RKO (cell line): ENCODE measurements at places on chromosomes 11 and 22.
A peak's percentile ranks its signal among the peaks of the same experiment; 100 is the strongest.

- DNase-seq, result no peak
These were observed 419.4 kb downstream of the MN1 start for GRCh38 chr22:27381960-27382742.

- DNase-seq, result no peak
These were observed 133.2 kb upstream of the TEAD1 start for GRCh38 chr11:12540913-12541582.

- no peak for DNase-seq
These were observed 30.1 kb upstream of the CD82 start for GRCh38 chr11:44535191-44535980.

GRCh38 chr11:78478536-78478935 is 60.9 kb upstream of the GAB2 start:
- DNase-seq, result no peak

GRCh38 chr11:47487421-47487820 is 38.5 kb upstream of the RAPSN start:
- DNase-seq, result no peak

DNA sequence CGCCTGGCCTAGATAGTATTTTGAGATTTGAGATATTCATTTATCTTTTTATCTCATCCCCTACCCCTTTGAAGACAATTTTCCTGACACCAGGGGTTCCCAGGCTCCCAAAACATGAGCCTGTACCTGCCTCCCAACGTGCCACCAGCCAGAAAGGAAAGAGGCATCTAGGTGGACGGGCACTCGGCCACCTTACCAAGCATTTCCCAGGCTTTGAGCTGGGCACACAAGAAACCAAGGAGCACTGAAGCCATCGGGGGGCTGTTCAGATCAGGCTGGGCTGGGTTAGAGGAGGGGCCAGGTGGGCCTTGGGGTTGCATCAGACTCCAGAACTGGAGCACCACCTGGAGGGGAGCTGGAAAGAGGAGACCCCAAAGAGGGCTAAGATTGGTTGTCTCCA is 28.5 kb upstream of the BAIAP2L2 start:
- DNase-seq, result no peak

GRCh38 chr11:126152152-126152551 is 59.3 kb downstream of the RPUSD4 start:
- no peak for DNase-seq

- DNase-seq, result peak; percentile 54
These were observed 22.3 kb downstream of the HPS4 start for GRCh38 chr22:26461188-26461810.

DNA sequence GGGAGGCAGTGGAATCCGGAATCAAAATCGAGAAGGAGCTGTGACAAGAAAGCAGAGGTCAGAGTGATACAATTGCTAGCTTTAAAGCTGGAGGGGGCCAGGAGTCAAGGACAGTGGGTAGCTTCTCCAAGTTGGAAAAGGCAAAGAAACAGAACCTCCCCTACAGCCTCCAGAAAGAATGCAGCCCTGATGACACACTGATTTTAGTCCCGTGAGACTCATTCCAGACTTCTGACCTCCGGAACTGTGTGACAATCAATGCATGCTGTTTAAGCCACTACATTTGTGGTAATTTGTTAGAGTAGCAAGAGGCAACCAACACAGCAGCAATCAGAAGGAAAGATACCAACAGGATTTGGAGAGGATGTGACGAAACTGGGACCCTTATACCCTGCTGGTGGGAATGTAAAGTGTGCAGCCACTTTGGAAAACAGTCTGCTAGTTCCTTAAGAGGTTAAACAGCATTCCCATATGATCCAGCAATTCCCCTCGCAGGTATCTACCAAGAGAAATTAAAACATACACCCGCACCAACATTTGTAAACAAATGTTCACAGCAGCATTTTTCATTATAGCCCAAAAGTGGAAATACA is 66.7 kb downstream of the DSCAML1 start:
- DNase-seq, result peak; percentile 21

DNA sequence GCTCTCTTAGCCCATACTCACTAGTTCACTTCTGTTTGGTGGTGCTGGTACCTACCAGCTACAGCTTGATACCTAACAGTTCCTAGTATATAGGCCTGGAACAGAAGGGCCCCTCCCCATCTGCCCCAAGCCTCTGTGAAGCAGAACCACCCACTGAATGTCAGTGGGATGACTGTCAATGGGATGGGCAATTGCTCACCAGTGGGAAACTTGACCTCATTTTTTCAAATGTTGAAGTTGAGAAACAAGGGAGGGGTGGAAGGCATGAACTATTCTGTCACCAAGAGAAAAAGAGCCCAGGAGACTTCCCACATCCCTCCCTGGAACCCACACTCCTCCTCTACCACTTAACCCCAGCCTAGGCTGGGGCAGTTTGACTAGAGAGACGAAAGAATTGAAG is at the start of gene NLRP10:
Gene NLRP10 (minus strand): TSS at position 62 of the 400 bp plus-strand sequence. CDS start 1,952 bp downstream, outside the sequence.
- no peak for DNase-seq

DNA sequence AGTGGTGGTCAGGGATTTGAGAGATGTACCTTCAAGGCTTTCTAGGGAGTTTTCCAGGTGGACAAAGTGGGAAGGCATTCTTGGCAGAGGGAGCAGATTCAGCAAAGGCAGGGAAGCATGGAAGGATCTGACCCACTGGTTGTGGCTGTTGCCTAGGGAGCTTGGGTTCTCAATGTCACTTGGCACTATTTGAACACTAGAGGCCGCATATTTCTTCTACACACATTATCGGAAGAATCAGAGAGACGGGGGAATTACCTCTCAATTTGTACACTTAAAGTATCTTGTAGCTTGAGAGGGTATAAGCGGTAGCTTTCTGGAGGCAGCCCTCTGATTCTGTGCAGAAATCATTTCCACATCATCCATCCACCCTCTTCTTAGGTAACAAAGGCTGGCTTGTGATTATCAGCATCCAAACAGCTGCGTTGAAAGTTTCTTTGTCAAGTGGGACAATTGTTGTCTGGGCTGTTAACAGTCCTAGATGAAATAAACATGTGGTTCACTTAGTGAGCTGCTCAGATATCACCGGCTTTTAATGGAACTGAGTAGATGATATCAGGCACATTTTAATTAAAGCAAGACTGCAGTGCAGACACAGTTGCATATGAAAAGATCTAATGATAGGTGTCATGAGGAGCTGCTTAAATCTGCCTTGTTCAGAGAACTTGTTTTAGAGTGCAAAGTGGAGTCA is 2.6 kb downstream of the NELL1 start:
- peak; percentile 43 for DNase-seq

DNA sequence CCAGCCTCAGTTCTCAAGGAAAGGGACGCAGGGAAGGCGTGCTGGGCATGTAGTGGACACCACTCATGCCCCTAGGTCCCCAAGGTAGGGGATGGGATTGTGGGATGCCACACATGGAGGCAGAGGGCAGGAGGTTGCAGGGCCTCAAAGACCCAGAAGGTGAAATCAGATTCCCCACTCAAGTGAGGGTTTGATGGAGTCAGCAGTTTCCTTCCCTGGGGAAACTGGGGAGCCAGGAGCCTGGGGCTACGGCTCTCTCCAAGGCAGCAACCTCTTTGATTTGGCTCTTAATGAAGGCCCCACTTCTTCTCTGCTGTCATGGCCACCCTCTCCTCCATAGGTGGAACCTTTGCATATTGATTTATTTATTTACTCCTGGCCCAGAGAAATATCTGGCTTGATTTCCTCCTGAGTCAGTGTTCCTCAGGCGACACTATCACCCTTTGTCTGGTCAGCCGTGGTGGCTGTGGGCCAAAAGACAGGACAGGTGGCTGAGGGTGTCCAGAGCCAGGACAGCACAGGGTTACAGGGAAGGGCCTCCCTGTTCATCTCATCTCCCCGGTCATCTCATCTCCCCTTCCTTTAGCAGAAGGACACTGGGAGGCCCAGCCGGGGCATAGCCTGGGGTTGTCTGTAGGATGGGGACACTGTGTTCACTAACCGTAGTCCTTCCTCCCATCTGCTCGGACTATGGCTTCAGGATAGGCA is 9.6 kb downstream of the GNAZ start:
- DNase-seq, result no peak

- peak; percentile 56 for DNase-seq
These were observed 76.2 kb upstream of the VPREB1 start for GRCh38 chr22:22168190-22168940.

DNA sequence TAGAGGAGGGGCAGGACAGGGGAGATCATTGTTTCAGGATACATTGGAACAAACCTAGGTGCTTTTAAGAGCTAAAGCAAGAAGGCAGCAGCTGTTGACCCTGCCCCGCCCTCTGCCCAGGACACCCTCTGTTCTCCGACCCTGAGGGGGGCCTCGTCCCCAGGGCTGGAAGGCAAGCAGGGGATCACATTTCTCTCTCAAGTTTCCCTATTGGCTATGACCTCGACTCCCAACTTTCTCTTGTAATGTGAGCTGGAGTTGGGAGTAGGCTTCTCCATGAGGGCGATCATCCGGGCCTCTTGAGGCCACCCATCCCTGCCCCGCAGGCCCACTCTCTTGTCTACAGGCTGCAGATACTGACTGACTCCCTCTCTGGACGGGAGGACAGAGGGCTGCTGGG is 37.7 kb downstream of the DSCAML1 start:
- no peak for DNase-seq

DNA sequence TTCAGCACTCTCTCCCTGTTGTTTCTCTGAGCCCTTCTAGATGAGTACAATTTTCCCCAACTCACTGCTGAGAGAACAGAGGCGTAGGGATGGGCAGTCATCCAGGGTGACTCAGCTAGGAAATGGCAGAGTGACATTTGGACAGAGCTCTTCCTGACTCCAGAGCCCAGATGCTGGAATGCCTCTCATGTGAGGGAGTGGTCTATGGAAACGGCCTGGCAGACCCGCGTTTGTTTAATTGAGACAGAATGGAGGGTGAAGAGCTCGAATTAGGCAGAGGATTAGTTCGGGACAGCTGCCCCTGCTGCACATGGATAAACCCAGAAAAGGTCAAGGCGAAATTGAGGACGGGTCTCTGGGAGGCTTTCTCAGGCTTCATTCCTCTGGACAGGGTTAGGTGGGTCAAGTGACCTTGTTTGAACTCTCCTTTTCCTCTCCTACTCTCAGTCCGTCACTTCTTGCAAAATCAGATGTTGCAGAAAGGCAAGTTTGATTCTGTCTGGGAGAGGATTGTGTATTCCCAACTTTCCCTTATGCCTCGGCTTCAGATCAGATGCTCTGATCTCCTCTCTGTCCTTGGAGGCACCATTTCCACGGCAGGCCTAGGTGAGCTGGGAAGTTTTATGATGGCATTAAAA is 7.6 kb upstream of the LMO2 start:
- DNase-seq, result peak; percentile 65

GRCh38 chr11:44525473-44526252 is 39.8 kb upstream of the CD82 start:
- DNase-seq, result no peak

DNA sequence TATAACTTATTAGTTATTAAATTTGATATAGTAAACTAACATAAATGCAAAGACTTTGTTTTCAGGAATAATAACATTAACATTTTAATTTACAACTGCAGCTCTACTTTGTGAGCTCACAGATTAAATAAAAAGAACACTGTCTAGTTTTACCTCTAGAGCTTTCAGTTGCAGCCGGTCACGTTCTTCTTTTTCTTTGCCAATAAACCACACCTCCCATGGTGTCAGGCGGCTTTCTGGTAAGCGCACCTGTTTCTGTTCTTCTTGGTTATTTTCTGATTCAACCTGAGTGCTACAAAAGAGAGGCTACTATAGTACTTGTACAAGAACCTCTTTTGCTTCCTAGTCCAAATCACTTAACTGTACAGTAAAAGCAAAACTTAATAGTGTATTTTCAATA is 5.8 kb downstream of the CCDC34 start:
- DNase-seq, result no peak

GRCh38 chr11:115576606-115577380 is 72.6 kb upstream of the CADM1 start:
- DNase-seq, result no peak

GRCh38 chr22:23263651-23264555 is 83.6 kb downstream of the BCR start:
- no peak for DNase-seq
